ENCODE measurements at places on chromosomes 3 and 15.

- no peak for DNase-seq
These were observed 1.8 kb upstream of the PLA2G4B start for GRCh38 chr15:41836713-41837454.

- DNase-seq, result no peak
These were observed 14.7 kb upstream of the ACOX2 start for GRCh38 chr3:58551636-58552180.

DNA sequence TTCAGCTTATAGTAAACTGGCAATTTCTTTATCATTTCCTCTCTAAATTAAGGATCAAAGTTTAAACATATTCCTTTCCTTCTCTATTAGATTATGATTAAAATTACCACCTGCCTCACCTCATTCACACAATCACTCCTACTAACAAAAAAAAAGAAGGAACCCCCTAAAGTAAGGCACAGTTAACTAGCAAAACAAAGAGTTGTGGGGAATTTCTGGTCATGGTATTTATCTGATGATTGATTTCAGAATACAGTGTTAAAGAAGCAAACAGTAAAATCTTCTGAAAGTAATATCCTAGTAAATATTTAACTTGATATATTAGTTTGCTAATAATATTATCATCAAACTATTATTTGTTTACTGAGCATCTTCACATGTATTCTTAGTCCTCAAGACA is 8.8 kb downstream of the GBE1 start:
- DNase-seq, result no peak

DNA sequence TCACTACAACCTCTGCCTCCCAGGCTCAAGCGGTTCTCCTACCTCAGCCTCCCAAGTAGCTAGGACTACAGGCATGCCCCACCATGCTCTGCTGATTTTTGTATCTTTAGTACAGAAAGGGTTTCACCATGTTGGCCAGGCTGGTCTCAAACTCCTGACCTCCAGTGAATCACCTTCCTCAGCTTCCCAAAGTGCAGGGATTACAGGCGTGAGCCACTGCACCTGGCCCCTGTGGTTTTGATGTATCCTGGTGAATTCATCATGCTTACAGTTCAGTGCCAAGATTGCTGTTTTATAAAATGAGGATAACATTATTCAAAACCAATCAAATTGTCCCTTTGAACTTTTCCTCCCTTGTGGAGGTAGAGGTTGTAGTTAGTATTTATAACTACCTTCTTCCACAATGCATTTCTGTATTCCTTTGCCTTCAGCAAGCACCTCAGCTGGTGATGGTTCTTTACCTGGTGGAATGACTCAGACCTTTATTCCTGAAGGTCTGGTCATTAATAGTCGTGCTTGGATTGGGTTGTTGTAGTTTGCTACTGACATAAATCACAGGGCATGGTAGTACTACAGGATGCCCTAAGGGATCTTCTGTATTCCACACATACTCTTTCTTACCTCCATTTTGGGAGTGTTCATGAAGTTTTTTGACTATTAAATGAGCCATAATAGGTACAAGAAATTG is 76.9 kb downstream of the UBP1 start:
- no peak for DNase-seq

GRCh38 chr3:146464005-146464595 is 5.3 kb downstream of the PLSCR2 start:
- DNase-seq, result no peak

GRCh38 chr15:53721334-53722087 is 38.0 kb downstream of the WDR72 start:
- DNase-seq, result no peak

GRCh38 chr3:133119176-133119575 is 81.0 kb downstream of the TMEM108 start:
- no peak for DNase-seq

GRCh38 chr3:46948830-46949671 is 27.5 kb downstream of the CCDC12 start:
- no peak for DNase-seq

DNA sequence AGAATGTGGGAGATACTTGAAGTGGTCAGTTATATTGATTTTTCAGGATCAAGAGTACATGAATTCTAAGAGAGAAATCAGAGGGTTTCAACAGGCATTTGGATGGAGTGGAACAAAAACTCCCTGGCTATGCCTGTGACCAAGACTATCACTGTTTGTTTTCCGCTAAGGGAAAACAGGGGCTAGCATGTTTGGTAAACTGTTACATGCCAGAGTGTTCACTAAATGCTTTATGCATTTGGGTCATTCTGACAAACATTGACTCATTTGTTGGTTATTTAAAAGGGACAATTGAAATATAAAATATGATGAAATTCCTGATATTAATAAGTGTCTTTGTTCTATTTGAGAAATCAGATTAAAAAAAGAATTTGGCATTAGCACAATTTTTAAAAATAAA is 603.9 kb upstream of the KCNMB2 start:
- DNase-seq, result no peak

DNA sequence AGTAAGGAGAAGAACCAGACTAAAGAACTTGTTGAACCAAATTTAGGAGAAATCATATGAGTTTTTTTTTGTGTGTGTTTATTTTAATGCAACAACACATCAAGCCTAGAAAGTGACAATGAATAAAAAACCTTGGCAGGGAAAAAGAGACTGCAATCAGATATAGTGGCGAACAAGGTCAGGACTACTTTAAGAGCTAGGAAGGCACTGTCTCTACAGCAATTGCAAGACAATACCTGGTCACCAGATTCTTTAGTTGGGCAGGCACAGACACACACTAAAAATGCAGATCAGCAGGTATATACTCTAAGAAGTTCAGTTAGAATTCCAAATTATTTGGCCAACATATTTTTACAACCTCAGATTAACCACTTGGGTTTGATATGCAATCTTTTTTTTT is 30.8 kb upstream of the GMPPB start:
- no peak for DNase-seq
